Stimulated activated CD4-positive, alpha-beta T cell treated with anti-CD3 and anti-CD28 coated beads, Interleukin-4, amount 100 ng/mL, for 1 hour (primary cell): ENCODE measurements at places on chromosomes 3 and 15.

DNA sequence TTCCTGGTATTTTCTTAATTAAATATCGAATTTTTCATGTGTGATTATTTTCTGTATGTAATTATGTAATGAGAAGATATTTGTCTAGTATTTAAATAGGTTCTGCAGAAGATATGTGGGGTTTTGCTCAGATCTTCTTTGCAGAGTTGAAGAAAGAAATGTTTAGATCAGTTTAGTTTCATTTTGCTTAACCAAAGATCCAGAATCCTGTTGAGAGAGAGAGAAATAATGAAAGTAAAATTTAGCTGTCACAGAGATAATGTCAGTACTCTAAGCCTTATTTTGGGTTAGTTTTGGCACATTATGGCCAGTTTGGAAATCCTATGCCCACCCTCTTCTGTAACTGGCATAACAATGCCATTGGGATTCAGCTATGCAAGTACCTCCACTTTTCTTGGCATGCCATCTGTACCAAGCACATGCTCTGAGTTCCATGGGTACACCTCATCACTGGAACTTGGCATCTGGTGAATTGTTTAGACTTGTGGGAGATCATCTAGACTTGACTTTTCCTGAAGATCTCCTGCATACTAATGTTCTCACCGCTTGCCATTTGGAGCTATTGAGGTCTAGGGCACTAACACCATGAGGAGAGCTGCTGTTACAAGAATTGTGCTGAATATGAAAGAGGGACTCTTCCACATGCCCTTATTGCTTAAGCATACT, 30.9 kb downstream of the PLSCR1 start:
- DNase-seq, result no peak

- DNase-seq, result no peak
These were observed 17.5 kb upstream of the RBP1 start for GRCh38 chr3:139557041-139557440.

DNA sequence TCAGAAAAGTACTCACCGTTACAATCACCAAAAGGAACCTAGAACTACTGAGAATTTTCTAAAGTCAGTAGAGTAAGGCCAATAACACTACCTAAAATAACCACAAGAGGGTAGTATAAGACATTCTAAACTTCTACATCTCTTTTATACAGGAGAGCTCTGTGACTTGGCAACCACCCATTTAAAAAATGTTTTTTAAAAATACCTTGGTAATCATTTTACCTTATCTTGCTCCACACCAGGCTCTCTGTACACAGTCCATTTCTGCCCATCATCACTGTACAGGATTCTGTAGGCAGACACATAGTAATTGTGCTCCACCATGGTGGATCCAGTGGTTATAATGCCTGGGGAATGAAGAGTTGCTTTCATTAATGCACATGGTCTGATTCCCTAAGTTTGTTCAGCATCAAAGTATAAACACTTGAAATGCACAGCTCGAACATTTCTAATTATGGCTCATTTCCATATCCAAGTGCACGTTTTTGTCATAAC, 54.5 kb downstream of the ST3GAL6 start:
- no peak for DNase-seq

- no peak for DNase-seq
These were observed 142.5 kb upstream of the LMCD1 start for GRCh38 chr3:8359133-8359532.

GRCh38 chr15:25426896-25427610, 11.8 kb downstream of the UBE3A start:
- DNase-seq, result no peak

DNA sequence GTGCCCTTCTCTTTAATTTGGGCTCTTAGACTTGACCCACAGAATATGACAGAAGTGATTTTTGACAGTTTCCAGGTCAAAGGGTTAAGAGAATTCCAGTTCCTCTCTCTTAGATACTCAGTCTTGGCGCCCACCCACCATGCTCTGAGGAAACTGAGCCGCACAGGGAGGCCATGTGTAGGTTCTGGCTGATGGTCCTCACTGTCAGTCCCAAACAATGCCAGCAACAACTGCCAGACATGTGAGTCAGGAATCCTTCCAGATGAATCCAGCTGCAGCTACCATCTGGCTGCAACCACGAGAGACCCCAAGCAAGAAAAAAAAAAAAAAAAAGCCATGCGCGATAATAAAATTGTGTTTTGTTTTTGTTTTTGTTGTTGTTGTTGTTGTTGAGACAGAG, 326.6 kb downstream of the MAGI1 start:
- no peak for DNase-seq

GRCh38 chr3:66498687-66499621, 1.9 kb downstream of the LRIG1 start:
- DNase-seq, result no peak

- no peak for DNase-seq
These were observed at the start of gene RBPMS2 for GRCh38 chr15:64775551-64776401. Gene RBPMS2 (minus strand): TSS chr15:64775589. CDS start chr15:64775319, 270 bp downstream.

GRCh38 chr3:164186095-164186494, 892.2 kb downstream of the SI start:
- no peak for DNase-seq

- no peak for DNase-seq
These were observed 417.1 kb downstream of the RBMS3 start for GRCh38 chr3:29697989-29698388.

- no peak for DNase-seq
These were observed 30.7 kb upstream of the CHRNB4 start for GRCh38 chr15:78671626-78672211.

- DNase-seq, result no peak
These were observed 65.8 kb downstream of the DTWD1 start for GRCh38 chr15:49686599-49686998.

- DNase-seq, result no peak
These were observed 209.7 kb upstream of the DCBLD2 start for GRCh38 chr3:99111235-99111634.

GRCh38 chr3:23865595-23866396, 51.0 kb downstream of the NKIRAS1 start:
- DNase-seq, result no peak

GRCh38 chr15:26724381-26725150, 48.3 kb downstream of the GABRB3 start:
- DNase-seq, result no peak

DNA sequence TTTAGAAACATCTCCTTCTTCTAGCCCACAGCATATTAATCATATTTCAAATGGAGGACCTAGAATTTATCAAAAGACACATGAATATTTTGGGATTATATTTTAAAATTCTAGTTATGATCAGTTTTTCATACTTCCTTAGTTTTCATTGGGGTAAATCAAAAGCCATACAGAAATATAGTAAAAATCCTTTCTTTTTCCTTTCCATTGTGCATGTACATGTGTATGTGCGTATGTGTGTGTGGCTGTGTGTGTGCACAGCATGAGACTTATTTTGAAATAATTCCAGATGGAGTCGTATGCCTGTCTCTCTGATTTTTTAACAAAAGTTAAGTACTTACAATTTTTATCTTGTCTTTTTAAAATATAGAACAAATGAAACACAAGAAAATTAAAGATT, 94.5 kb downstream of the ARPP21 start:
- DNase-seq, result no peak

DNA sequence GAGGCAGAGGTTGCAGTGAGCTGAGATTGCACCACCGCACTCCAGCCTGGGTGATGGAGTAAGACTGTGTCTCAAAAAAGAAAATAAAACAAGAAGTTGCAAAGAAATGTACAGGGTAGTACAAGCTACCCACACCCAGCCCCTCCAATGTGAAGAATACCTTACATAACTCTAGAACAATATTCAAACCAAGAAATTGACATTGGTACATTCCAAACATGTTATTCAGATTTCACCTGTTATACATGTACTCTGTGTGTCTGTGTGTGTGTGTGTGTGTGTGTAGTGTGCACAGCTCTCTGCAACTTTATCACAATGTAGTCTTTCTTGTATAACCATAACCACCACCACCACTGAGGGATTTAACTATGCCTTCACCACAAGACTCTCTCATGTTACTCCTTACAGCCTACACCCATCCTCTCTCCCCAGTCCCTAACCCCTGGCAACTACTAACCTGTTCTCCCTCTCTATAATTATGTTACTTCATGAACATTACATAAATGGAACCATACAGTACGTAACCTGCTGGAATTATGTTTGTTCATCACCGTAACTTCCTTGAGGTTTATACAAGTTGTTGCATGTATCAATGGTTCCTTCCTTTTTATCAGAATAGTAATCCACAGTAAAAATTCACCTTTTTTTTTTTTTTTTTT, 16.2 kb upstream of the TJP1 start:
- no peak for DNase-seq

- DNase-seq, result peak; percentile 56
These were observed 17.6 kb upstream of the CYP11A1 start for GRCh38 chr15:74384881-74385643.

DNA sequence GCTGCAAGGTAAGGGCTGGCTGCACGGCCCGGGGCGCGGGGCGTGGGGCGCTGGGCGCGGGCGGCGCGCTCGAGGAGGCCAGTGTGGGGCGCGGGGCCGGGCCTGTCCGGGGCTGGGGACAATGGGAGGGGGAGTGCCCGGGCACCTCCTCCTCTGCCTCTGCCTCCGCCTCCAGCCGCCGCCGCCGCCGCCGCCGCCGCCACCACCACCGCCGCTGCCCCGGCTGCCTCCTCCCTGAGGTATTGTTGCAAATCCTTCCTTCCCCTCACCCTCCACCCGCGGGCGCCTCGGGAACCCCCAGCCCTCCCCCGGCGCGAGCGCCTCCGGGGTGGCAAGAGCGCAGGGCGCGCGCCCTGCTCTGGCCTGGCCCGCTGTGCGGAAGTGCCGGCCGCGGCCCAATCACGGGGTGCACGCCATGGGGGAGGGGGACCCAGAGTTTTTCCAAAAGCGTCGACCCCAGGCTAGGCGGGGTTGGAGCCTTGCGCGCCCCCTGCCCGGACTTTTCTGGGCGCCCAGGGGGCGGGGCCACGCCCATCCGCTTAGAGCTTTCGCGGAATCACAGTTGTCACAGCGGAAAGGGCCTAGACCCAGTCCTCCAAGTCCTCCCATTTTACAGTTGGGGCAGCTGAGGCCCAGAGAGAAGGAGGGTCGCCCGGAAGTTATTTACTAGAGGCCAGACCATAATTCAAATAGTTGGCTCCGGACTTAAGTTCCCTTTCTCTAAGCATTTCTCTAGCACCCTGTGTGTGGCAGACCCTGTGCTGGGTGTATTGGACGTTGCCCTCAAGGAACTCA, at the start of gene LPP:
Gene LPP, plus strand, starts transcription at position 144 of the 795 bp plus-strand sequence. CDS start 251,964 bp downstream, outside the sequence.
- DNase-seq, result peak; percentile 79

DNA sequence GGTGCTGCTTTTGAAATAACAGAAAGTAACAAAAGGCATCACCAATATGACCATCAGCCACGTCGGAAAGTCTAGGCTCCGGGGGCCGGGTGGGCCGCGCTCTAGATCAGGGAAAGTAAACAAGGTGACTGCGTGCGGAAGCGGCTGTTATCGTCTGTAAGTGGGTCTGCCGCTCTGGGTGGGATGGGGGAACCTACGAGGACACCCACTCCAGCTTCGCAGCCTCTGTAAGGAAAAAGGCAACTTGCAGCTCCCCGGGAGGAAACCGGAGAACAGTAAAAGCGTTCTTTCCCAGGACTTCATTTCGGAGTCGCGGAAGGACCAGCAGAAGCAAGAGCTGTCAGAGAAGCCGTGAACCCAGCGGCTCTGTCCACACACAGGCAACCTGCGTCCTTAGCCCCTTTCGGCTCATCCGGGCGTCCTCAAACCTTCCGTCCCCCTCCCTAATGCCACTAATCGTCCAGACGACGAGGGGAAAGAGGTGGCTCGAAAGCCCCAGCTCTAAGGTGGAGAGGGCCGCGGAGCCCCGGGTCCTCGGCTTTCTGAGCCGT, 461 bp downstream of the XRN1 start:
- peak; percentile 32 for DNase-seq

- no peak for DNase-seq
These were observed at the start of gene NEIL1 for GRCh38 chr15:75346796-75347221. Gene NEIL1 (plus strand): TSS chr15:75347039. CDS start chr15:75348906, 1,867 bp downstream.

DNA sequence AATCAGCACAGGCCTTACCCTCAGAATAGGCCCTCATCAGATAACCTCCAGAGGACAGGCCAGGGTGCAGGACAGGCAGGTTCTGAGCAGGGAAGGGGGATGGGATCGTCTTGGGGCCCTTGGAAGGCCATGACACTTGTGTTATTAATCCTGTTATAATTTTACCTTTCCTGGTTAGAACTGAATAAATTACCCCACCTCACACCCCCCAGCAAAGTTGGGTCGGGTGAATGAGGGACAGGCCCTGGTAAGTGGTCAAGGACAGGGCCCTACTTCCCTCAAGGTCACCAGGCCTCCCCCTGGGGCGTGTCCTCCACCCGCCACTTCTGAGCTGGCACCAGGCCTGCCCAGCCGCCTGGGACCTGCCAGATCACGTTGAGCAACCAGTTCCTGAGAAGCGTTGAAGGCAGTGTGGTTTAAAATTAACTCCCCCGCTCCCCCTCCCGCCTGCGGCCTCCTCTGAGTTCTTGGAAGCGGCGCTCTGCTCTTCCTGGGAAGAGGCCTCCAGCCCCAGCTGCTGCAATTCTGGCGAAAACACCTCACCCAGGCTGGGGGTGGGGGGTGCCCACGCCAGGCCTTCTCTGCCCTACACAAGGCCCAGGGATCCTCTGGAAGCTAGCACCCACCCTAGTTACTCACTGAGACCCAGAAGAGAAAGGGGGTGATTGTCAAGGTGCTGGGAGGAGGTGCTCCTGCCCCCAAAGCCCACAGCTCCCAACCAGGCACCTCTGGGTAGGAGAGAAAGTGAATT, 10.6 kb downstream of the CISH start:
- DNase-seq, result peak; percentile 92

DNA sequence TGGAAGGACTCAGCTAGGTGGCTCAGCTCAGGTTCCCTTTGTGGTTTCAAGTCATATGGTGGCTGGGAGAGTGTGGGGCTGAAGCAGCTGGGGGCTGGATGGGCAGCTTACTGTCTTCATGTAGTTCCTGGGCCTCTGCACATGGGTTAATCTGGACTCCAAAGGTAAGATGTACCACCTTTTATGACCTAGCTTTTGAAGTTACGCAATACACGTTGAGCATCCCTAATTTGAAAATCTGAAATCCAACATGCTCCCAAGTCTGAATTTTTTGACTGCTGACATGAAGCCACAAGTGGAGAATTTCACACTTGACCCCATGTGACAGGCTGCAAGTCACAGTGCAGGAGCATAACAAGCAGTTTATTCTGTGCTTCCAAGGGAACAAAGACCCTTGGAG, 173.7 kb downstream of the KBTBD8 start:
- no peak for DNase-seq

DNA sequence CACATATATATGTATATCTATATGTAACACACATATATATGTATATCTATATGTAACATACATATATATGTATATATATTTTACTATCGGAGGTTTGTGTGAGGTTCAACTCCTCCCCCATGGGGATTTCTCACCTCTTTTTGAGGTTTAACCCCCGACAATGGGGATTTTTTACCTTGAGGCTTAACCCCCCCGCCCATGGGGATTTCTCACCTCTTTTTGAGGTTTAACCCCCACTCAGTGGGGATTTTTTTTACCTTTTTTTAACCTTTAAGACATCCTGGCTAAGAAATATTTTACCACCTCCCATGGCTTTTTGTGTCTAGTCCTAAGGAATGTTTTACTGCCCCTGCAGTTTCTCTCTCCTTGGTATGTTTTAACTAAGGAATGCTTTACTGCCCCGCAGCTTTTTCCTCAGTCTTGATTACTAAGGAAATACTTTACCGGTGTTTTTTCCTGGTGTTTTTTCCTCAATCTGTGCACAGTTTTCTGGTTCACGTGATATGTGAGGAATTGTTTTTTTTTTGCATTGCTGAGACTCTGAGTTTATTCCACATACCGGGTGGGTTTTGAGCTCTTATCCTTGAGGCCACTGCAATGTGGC, 185.2 kb downstream of the KLF13 start:
- DNase-seq, result peak; percentile 43
